ENCODE measurements at places on chromosomes 12 and 14.

GRCh38 chr12:40775661-40776060 is 83.4 kb downstream of the CNTN1 start:
- no peak for DNase-seq

- DNase-seq: no peak
Measured at GRCh38 chr12:130463275-130463658, 125.6 kb downstream of the PIWIL1 start.

GRCh38 chr12:110585231-110585799 is 2.2 kb upstream of the PPTC7 start:
- DNase-seq: no peak

- no peak for DNase-seq
Measured at GRCh38 chr12:111112311-111113098, 192.1 kb upstream of the MYL2 start.

DNA sequence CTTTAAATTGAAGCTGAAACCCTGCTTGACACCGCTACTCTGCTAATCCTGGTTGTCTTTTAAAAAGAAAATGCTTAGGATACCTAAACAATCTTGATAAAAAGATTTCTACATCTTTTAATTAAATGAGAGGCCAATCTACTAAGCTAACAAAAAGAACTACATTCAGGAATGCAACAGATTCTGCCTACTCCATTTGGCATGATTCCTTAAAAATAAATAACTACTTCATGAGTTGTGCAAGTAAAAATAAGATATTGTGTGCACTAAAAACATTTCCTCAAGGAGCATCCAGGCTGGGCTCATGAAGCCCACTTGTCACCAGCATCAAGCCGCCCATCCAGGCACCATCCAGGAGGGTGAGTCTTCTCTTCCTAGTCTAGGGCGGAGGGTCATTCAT is 197.5 kb downstream of the PAX9 start:
- no peak for DNase-seq

DNA sequence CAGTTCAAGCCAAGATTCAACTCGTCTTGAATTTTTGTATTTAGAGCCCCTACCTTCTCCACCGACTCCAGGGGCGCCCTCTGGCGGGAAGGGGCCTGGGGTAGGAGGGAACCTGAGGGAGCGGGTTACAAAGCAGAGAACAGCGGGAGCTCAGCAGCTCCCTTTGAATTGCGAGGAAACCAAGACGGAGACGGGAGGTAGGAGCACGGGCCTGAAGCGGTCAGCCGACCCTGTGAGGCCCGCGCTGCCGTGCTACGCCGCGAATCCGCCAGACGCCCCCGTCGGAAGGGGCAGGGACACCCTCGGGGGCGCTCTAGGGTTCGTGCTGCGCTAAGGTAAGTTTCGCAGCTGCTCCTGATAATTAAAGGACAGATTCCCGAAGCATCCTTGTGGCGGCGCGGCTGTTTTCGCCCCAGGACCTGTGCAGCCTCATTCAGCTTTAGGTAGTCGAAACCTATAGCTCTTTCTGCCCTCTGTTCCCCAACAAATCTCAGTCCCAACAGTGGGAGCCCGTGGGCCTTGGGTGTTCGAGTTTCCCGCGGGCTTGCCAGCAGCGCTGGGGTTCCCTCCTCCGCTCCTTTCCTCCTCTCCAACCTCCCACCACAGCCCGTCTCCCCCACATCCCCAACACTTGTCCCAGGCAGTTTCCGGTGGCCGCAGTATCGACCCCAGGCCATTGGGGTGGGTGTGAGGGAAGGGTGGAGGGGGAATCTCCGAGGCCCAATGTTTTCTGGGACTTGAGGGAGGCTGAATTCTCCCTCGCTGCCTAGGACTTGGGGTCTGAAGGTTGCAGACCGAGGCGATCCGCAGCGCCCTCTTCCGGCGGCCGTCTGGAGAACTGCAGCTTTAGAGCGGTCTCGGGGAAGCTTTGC is 5.1 kb upstream of the NKX2-1 start:
- no peak for DNase-seq
